SJSA1 (cell line): ENCODE measurements at places on chromosomes 6 and 20. TPM values are rescaled to one million over a fixed set of nuclear protein-coding genes. Genes with fewer than 3 reads are reported as not detected.

DNA sequence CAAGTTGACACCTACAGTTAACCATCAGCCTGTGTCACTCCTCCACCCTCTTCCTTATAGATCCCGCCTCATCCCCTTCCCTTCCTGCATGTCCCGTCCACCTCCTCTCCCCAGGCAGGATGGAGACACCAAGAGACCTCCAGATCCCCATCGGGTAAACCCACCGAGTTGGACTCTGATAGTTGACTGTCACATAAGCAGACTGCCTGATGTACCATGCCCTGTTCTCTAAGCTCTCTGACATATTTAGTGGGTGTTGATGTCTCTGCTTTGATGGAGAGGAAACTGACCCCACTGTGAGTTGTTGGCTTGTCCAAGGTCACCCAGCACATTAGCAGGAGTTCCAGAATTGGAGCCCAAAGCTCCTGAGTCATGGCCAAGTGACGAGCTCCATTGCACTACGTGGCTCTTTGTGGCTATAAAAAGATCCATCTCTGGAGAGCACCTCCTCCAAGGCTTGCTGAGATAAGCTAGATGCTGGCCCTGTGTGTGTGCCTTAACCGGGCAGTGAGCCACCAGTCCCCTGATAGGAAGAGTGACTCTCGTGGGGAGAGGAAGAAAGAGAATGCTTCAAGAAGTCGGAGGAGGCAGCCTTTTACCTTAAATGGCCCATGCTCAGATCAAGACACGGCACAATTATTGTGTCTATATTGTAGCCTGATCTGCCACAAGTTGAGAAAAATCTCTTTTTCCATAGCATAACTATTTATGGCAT is 236.0 kb upstream of the ECI2 start:
- peak; percentile 45 for DNase-seq

GRCh38 chr6:40410821-40411220 is 176.3 kb downstream of the LRFN2 start:
- DNase-seq: no peak

DNA sequence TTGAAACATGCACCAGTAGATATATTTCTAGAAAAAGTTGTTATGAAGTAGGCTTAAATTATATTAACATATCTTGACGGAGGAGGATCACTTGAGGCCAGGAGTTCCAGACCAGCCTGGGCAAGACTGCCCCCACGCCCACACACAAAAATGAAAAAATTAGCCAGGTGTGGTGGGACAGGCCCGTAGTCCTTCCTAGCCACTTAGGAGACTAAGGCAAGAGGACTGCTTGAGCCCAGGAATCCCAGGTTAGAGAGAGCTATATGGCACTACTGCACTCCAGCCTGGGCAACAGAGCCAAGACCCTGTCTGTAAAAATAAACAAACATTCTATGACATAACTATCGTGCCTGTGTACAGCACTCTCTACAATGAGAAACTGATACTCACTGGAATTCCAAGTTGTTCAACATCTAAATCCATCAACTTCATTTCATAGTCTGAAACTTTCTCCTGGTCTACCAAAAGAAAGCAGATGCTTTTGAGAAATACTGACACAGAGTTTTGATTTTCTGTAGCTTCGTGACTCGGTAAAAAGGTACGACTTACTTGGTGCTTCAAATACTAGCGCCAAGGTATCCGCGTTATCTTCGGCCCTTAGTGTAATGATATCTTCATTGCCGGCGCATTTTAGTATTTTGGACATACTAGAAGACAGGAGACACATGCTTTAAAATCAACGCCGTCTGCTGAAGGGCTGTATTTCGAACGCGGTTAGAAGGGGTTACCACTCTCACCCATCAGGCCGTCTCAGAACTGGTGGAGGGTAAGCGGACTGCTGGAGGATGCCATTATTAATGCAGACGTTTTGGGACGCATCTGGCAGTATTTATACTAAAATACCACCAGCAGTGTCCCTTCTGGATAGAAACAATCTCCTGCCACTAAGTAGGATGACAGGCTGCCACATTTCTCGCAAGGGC is 1.3 kb downstream of the PCNA start:
- DNase-seq: no peak

DNA sequence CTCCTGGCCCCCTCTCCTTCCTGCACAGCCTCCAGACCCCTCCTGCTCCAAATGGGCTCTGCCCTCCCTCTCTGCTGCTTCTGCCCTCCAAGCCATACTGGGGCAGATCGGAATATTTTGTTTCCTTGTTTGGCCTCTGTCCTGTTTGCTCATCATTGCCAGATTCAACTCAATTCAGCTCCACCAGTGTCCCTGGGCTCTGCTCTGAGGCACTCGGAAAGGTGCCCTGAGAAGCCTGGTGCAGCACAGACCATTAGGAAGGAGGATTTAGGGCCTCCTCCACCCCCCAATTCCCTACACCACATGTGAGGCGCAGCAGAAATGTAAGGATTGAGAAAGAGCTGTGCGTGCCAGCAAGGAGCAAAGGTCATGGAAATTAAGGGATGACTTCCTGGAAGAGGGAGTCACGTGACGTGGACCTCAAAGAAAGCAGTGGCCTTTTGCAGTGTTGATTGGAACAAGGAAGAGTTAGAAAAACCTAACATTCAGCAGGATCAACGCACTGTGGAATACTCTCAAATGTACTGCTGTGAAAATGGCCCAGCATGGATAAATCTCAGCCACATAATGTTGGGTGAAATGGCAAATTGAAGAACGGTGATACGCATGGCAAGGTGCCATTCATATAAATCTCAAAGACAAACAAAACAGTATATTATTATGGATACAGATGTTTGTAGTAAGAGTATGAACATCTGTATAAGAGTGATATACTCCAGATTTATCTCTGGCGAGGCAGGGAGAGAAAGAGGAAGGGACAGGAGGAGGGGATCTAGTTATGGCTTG is 229.5 kb upstream of the RNF24 start:
- DNase-seq: no peak

DNA sequence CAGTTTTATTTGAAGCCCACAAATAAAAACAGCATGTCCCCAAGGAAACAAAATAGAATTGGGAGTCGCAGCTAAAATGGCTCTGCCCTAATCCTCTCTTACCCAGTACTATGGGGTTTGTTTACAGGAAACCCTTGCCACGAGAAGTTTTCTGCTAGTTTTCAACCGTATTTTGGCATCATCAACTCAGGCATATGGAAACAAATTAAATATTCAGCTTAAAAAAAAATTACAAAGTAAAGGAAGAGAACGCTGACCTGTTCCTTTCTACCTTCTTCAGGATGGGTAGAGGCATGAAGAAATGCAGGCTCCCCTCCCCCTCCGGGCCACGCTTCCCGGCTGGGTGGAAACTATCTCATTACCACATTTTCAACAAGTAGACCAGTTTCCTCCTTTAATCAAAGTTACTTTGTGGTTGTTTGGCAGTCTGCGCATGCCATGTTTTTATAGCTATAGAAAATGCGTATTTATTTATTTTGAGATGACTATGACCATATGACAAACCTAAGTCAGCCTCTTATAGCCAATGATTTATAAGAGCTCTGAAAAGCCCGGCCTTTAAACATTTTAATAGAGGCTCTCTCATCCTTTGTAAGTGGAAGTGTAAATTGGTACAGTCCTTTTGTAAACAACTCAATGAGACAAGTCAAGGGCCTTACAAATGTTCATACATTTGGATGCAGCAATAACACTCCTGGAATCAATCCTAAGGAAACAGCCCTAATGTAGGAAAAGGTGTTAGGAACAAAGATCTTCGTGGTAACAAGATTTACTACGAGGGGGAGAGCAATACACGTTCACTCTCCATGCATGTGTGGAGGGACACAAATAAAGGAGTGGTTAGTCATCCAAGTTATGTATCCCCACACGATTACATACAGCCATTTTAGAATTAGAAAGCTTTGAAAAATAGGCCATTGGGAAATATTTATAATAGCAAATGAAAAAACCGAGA is 16.1 kb upstream of the ZNF217 start:
- DNase-seq: peak; percentile 82

GRCh38 chr6:139608466-139609261 is 234.2 kb upstream of the CITED2 start:
- no peak for DNase-seq

DNA sequence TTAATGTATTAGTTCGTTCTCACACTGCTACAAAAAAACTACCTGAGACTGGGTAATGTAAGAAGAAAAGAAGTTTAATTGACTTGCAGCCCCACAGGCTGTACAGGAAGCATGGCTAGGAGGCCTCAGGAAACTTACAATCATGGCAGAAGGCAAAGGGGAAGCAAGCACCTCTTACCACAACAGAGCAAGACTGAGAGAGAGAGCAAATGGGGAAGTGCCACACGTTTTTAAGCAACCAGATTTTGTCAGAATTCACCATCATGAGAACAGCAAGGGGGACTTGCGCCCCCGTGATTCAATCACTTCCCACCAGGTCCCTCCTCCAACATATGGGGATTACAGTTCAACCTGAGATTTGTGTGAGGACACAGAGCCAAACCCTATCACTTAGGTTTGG is 70.8 kb upstream of the SRSF6 start:
- DNase-seq: no peak

GRCh38 chr6:13260101-13260598 is 68.2 kb downstream of the TBC1D7 start:
- DNase-seq: no peak

- DNase-seq: no peak
Observed at GRCh38 chr20:46627234-46627633, 24.0 kb downstream of the SLC13A3 start.

DNA sequence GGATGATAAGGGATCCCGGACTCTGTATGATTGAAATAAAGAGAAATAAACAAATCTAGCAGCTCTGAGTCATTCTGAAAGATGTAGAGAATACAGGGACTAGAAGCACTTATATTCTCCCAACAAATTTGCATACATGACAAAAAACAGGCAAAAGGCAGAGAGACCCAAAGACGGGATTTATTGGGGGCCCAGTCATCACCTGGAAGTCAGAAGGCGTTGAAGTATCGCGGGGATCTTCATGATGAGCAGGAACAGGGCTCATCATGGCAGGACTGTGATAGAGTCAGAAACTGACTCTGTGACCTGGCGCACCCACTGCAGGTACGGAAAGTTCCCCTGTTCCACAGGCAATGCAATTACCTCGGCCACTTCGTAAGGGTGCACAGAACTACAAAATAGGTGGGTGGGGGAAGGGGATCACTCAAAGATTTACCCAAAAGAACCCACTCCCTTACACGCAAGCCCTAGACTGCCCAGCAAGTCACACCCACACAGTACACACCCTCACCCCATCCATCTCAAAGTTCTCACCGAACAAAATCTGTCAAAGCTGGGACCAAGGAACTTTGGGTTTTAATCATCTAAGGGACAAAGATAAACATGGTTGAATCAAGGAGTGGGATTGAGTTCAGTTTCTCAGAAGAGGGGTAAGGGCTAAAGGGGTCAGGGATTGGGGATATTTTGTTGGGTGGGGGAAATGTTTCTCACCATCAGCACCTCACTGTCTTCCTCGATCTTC is 1.4 kb downstream of the CUTA start:
- no peak for DNase-seq

- no peak for DNase-seq
Observed at GRCh38 chr6:4318321-4318720, 182.9 kb upstream of the ECI2 start.

- DNase-seq: no peak
Observed at GRCh38 chr6:138638604-138639003, 135.0 kb upstream of the CCDC28A start.

GRCh38 chr20:64056889-64057627 is 5.9 kb upstream of the TCEA2 start:
- no peak for DNase-seq

DNA sequence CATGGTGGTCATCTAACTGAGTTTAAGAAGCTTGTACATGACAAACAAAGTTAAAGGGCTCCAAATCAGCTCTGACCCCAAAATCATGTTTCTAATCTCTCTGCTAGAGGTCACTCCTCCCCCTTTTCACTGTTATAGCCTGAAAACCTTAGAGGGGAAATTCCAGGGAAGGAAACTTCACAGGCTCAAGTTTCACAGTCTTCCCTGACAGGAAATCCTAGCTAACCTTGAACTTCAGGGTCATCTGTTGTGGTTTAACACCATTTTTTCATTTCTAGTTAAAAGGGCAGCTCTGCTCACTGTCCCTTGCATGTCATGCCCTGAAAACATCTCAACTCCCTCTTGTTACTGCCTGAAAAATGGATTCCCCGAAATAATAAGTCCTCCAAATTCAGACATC is 104.4 kb upstream of the BMP2 start:
- DNase-seq: peak; percentile 15

GJA1 gene
- 103 and 164 TPM in 2 replicates for total RNA-seq

TGM2 gene
- total RNA-seq: 32.2 and 34.9 TPM in 2 replicates
